ENCODE measurements at places on chromosomes 7 and 10.
A peak's percentile ranks its signal among the peaks of the same experiment; 100 is the strongest.

- peaks cover 11% of the 10 kb centered on the region for H3K4me1 ChIP-seq
- no peak overlapping the region for H3K4me3 ChIP-seq
- no peak overlapping the region for H3K27ac ChIP-seq
These were observed 502 bp downstream of the SLC18A3 start for GRCh38 chr10:49610458-49611165.

DNA sequence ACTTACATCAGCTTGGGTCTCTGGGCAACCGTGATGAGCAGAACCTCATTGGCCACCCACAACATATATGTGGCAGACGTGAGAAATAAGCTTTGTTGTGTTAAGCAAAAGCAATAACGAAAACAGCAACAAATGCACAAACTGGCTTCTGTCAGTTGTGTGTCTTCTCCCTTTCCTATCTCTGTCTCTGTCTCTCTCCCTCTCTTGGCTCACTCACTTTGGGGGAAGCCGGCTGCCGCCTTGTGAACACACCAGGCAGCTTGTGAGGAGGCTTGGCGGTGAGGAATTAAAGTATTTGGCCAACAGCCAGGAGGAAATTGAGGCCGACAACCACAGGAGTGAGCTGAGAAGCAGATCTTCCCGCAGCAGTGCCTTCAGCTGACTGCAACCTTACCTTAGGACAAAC, 21.9 kb upstream of the CDCA7L start:
- peaks cover 9% of the 10 kb centered on the region for H3K27me3 ChIP-seq
- no peaks in the 10 kb centered on the region for H3K36me3 ChIP-seq

- H3K36me3 ChIP-seq = no peaks in the 10 kb centered on the region
- no peaks in the 10 kb centered on the region for H3K27me3 ChIP-seq
- H3K4me3 ChIP-seq = no peak overlapping the region
- no peak overlapping the region for H3K27ac ChIP-seq
- DNase-seq = no peak
These were observed 45.0 kb downstream of the TNS3 start for GRCh38 chr7:47536661-47537611.

- no peak overlapping the region for H3K4me3 ChIP-seq
- H3K4me1 ChIP-seq = peaks cover 29% of the 10 kb centered on the region
- DNase-seq = no peak
- H3K27me3 ChIP-seq = no peaks in the 10 kb centered on the region
These were observed 95.3 kb downstream of the RNF216 start for GRCh38 chr7:5686131-5686530.

- no peaks in the 10 kb centered on the region for H3K27me3 ChIP-seq
- no peaks in the 10 kb centered on the region for H3K4me1 ChIP-seq
- DNase-seq = no peak
- peaks cover 2% of the 10 kb centered on the region for H3K36me3 ChIP-seq
- no peak overlapping the region for H3K4me3 ChIP-seq
These were observed 3.9 kb downstream of the LSMEM1 start for GRCh38 chr7:112484671-112485167.

DNA sequence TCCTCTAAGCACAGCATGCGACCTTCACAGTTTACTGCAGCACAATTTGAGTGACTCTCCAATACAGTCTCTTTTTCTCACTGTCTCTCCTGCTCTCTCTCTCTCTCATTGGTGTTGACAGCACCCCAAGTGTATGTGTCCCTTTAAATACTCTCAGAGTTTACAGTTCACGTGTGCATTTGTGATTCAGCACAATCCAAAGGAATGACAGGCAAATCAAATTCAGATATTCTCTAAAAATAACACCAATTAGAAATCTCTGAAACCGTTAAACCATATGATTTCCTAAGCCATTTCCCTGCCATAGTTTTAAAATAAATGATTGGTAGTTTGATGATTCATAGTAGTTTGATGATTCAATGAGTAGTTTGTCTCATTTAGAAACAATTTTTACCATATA, 104.0 kb upstream of the GAD2 start:
- H3K4me1 ChIP-seq = no peaks in the 10 kb centered on the region
- H3K36me3 ChIP-seq = no peaks in the 10 kb centered on the region
- no peak overlapping the region for H3K27ac ChIP-seq
- H3K27me3 ChIP-seq = peaks cover 15% of the 10 kb centered on the region
- DNase-seq = no peak
- no peak overlapping the region for H3K4me3 ChIP-seq

- DNase-seq = no peak
- no peaks in the 10 kb centered on the region for H3K4me1 ChIP-seq
- H3K4me3 ChIP-seq = no peak overlapping the region
- no peaks in the 10 kb centered on the region for H3K27me3 ChIP-seq
These were observed 57.6 kb downstream of the BICC1 start for GRCh38 chr10:58570307-58570723.

DNA sequence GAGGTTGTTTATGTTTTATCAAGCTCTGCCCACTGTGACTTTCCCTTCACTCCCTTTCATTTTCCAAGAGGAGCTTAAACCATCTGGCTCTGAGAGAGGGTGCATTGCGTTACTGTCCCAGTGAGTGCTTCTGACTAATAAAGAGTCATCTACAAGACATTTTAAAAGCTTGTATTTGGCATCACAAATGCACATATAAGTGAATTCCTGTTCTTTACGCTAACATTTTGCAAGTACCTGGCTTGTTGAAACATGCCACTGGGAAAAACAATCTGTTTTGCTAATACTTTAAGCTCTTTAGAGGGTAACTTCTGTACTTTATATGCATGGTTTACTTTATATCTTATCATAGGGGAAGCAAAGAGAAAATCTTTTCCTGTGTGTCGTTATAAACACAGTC, 534.6 kb upstream of the POM121L12 start:
- no peak overlapping the region for H3K27ac ChIP-seq
- H3K4me1 ChIP-seq = no peaks in the 10 kb centered on the region
- H3K27me3 ChIP-seq = no peaks in the 10 kb centered on the region
- no peak for DNase-seq

DNA sequence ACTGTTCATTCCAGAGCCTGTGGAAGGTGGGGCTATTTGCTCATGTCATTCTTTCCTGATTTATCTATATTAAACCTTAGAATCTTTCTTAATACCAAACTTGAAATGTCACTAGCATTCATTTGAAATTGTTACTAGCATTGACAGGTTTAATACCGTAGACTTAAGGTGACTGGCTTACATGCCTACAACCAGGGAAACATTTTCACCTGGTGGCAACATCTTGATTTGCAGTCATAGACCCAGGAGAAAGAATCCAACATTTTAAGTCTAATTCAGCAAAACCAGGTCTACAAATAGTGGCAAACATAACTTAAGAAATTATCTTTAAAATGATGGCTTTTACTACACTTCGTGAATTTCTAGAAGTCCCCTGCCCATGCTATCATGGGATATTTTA, 353.7 kb downstream of the HTR7 start:
- DNase-seq = no peak
- no peak overlapping the region for H3K27ac ChIP-seq
- no peaks in the 10 kb centered on the region for H3K36me3 ChIP-seq
- H3K27me3 ChIP-seq = no peaks in the 10 kb centered on the region
- no peaks in the 10 kb centered on the region for H3K4me1 ChIP-seq

DNA sequence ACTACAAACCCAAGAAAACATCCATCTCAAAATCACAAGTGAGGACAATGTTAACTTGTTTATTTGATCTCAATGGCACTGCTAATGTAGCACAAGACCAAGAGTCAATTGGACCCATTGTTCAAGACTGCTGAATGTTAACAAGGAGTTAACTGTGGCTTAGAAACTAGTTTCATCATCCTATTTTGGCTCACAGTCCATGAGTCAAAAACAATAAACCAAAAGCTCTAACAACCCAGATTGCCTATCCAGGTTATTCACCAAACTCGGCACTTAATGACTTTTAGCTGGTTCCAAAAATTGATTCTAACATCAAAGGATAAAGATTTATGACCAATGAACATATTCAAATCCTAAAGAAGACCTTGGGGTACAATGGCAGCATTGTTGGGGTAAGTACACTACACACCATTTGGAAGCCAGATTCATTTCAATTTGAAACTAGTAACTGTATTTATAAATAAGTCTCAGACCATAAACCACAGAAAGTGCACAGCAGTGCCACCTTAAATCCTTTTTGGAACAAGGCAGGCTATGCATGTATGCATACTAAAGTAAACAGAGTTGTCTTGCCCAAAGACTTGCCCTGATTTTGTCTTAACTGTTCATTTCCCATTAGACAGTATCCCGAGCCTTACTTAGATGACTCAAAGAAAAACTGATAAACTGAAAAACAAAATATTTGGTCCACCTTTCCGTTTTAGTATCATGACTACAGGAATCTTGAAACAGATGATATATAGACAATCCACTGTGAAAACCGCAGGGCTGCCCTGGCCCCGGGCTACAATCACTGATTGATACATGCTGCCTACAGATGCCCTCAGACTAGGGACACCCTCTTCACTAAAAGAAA, 84.5 kb downstream of the SRPK2 start:
- no peaks in the 10 kb centered on the region for H3K27me3 ChIP-seq
- H3K27ac ChIP-seq = no peak overlapping the region
- peak overlapping the region; percentile 47 for H3K4me3 ChIP-seq
- no peak for DNase-seq
- H3K4me1 ChIP-seq = peaks cover 70% of the 10 kb centered on the region

DNA sequence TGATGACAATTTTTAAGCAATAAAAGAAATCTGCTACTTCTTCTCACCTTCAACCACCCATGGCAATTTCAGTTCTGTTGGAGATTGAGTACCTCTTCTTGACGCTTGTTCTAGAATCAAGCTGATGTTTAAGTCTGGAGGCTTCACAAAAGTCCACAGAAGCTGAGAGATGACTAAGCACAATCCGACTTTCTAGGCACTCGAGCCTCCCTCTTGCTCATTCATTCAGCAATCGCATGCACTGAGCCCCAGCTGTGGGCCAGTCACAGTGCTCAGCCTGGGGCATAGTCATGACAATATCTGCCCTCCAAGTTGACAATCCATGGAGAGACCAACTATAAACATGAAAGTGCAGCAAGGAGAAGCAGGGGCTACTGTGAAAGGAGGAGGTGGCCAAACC, 103.2 kb downstream of the IPMK start:
- no peak overlapping the region for H3K27ac ChIP-seq
- H3K4me3 ChIP-seq = no peak overlapping the region
- H3K4me1 ChIP-seq = no peaks in the 10 kb centered on the region
- no peak for DNase-seq
- H3K27me3 ChIP-seq = peaks cover 46% of the 10 kb centered on the region
- no peaks in the 10 kb centered on the region for H3K36me3 ChIP-seq

GRCh38 chr7:29806208-29806994, at the start of gene WIPF3:
TSS of gene WIPF3 (plus strand) at chr7:29806508. CDS start at chr7:29834725, 28,217 bp downstream.
- DNase-seq = no peak
- H3K36me3 ChIP-seq = no peaks in the 10 kb centered on the region
- no peaks in the 10 kb centered on the region for H3K4me1 ChIP-seq

- no peaks in the 10 kb centered on the region for H3K27me3 ChIP-seq
- no peaks in the 10 kb centered on the region for H3K4me1 ChIP-seq
- no peak for DNase-seq
- H3K27ac ChIP-seq = no peak overlapping the region
- no peak overlapping the region for H3K4me3 ChIP-seq
- H3K36me3 ChIP-seq = no peaks in the 10 kb centered on the region
These were observed 283.8 kb downstream of the C7orf25 start for GRCh38 chr7:42628054-42628453.

DNA sequence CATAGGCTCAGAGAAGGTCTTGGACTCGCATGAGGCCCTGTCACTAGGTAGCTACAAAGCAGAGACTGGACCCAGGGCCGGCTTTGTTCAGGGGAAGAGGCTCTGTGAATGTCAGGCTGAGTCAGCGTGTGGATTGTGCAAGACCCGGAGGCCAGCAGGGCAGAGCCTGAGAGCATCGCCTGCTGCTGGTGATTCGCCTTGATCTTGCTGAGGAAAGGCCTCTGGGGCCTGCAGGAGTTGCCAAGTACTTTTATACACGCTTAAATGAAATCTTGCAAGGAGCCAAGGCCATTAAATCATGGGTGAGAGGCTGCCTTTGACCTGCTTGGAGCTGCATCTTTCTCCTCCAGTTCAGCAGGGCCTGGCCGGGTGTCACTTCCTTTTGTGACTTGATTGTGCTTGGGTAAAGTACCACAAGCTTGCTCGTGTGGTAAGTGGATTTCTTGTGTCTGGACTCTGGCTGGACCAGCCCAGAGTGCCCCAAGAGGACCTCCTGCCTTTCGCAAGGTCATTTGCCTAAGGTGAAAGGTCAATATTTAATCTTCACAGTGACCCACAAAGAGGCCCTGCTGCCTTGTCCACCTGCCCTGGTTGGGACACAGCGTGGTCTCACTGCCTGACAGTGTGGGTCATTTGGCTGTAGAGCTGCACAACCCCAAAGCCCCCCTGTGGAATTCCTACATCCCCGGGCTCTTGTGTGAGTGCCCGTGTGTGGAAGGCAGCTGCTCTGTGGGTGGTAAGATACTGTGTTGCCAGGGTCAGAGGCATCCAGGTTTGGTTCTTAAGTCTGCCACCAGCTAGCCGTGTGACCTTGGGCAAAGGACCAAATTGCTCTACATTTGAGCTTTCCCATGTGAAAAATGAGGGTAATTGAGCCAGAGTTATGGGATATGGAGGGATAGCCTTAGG, 38.6 kb upstream of the SH2D4B start:
- peaks cover 29% of the 10 kb centered on the region for H3K36me3 ChIP-seq
- DNase-seq = peak; percentile 37
- peak overlapping the region; percentile 70 for H3K4me3 ChIP-seq
- no peaks in the 10 kb centered on the region for H3K27me3 ChIP-seq
- peaks cover 91% of the 10 kb centered on the region for H3K4me1 ChIP-seq

DNA sequence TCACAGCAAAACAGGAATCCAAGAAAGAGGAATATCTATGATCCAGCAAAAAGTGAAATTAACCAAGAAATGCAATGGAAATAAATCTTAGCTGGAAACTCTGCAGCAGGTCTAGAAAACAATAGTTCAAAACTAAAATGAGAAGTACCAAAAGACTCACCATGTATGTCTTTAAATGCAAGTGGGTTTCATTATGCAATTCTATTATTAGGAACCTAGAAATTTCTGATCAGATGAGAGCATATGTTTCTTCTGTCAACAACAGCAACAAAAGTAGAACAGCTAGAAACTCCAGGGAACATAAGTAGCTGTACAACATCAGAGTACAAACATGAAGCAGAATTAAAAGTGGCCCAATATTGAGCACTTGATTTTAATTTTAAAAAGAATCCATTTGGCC, 304.0 kb downstream of the ARHGAP12 start:
- no peak overlapping the region for H3K4me3 ChIP-seq
- H3K27ac ChIP-seq = no peak overlapping the region
- peaks cover 12% of the 10 kb centered on the region for H3K27me3 ChIP-seq
- no peaks in the 10 kb centered on the region for H3K36me3 ChIP-seq

- no peak overlapping the region for H3K4me3 ChIP-seq
- no peak overlapping the region for H3K27ac ChIP-seq
- no peaks in the 10 kb centered on the region for H3K27me3 ChIP-seq
- H3K36me3 ChIP-seq = no peaks in the 10 kb centered on the region
These were observed 111.9 kb downstream of the GALNT17 start for GRCh38 chr7:71243736-71244410.

GRCh38 chr7:45695249-45695995, 121.3 kb downstream of the ADCY1 start:
- no peaks in the 10 kb centered on the region for H3K36me3 ChIP-seq
- H3K27me3 ChIP-seq = peaks cover 7% of the 10 kb centered on the region
- DNase-seq = no peak
- H3K4me1 ChIP-seq = no peaks in the 10 kb centered on the region

- no peaks in the 10 kb centered on the region for H3K36me3 ChIP-seq
- H3K27me3 ChIP-seq = no peaks in the 10 kb centered on the region
- H3K27ac ChIP-seq = no peak overlapping the region
These were observed 194.4 kb downstream of the NSUN6 start for GRCh38 chr10:18456984-18457383.
